T-helper 2 cell (primary cell): ENCODE measurements at places on chromosomes 7 and 10.
A peak's percentile ranks its signal among the peaks of the same experiment; 100 is the strongest.

DNA sequence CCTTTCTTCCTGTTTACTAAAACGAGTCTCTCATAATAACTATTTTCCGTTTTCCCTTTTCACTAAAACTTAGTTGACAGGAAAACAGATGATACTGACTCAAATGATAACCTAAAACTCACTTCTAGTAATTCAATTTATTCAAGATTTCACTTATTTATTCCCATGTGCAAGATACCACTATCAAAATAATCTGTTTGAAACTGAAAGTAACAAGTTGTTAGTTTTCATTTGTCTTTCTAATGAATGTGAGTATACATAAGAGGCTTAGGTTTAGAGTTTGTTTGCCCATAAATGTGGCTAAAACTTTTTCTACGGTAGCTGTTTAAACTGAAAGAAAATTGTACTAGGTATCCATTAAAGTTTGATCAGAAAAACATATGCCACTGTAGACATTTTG is 314.9 kb upstream of the STEAP1 start:
- DNase-seq, result peak; percentile 72

GRCh38 chr10:13708256-13708990 is 121.7 kb downstream of the PRPF18 start:
- DNase-seq, result no peak

DNA sequence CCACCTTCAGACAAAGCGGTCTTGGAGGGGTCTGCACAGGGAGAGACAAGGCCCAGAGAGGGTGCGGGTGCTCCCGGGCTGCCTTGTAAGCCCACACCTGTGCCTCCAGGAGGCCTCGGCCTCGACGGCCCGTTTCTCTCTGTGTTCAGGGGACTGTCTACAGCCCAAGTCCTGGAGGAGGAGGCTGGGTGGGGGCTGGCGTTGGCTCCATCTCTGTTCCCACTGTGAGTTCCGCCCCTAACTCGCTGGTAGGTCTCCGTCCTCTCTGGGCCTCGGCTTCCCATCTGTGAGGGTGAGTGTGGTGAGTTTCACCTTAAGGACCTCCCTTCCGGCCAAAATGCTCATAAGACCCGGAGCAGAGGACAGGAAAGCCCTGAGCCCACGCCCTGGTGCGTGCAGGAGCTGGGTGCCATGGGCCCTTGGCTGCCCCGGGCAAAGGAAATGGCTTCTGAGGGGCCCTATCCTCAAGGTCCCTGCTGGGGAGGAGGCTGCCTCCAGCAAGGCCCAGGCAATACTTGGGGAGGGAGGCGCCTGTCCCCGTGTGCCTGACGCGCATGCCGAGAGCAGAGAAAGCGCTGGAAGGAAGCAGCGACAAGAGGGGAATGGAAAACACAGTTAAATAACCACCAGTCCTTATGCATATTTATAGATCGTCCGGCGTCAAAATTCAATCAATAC is 276.8 kb downstream of the ELFN1 start:
- DNase-seq, result no peak

DNA sequence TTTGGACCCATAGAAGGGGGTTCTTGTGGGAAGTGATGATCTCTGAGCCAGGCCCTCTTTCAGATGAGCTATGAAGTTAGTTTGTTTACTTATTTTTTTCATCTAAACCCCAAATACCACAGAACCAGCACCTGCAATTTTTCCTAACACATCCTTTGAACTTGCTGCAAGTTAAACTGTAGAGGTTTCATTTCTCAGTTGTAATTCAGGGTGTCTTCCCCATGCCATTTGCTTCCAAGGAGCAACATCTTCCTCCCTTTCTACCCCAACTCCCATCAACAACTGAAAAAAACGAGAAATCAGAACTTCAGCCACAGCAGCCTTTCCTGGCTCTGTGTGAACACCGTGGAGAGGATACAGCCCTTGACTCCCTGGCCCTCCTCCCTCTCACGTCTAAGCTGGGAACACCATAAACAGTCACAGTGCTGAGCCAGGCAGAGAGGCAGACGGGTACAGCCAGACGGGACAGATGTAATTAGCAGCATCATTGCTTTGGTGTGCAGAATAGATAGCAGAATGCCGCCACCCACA is 63.6 kb downstream of the RGS10 start:
- DNase-seq, result no peak

DNA sequence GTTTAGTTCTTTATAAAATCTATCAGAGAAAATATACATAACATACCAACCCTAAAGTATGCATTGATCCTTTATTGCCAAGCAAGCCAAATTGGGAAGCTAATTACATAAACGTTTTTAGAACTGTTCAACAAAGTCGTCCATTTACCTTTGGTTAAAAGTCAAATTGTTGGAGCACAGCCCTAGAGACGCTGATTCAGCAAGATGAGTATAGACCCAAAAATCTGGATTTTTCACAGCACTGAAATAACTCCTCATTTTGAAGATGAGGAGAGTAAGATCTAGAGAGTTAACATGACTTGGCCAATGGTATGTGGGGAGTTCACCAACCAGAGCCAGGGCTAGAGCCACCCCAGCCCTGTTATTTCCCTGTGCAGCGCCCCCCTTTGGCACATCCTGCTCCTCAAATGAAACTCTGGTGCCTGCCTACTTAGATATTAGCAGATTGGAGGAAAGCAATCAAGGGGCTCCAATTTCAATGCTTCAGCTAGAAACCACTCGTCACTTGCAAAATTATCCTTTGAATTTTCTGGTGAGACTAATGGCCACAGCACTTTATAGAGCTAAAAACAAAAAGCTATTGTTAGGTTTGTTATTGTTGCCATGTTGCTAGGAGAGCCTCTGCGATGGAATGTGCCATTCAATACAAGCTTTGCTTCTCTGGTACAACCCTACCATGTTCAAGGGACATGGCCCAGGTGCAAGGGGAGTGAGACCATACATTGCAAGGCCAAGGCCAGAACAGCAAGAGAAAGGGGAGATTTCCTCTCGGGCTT is 132.6 kb upstream of the ZEB1 start:
- no peak for DNase-seq

- no peak for DNase-seq
These were observed 105.7 kb downstream of the ST8SIA6 start for GRCh38 chr10:17348501-17349349.

DNA sequence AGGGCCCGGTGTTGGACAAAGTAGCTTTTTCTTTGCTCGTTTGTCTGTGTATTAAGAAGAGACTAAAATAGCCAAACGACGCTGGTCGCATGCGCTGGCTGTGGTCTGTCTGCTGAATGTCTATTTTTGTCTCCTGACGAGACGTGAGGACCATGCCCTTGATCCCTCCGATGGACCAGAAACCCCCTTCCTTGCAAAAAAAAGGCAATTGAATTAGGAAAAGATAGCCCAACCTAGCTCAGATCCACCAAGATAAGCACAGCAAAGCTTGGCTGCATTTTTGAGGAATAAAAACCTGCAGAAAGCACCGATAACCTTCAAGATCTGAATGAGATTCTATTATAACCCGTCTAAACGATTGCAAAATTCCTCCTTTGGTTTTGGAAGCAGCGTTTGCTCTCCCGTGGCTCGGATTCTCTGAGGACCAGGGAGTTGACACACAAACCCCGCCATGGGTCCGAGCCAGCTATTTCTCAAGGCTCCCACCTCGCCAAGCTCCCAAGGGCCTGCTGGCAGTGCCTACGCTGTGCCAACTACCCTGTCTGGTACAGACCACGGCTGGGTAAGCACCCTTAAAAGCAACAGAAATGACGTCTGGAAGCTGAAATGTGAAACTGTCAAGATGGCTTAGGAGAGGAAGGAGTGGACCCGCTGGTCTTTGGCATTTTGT is 17.7 kb upstream of the TTYH3 start:
- DNase-seq, result no peak

GRCh38 chr7:136640977-136641376 is 227.5 kb upstream of the CHRM2 start:
- no peak for DNase-seq

DNA sequence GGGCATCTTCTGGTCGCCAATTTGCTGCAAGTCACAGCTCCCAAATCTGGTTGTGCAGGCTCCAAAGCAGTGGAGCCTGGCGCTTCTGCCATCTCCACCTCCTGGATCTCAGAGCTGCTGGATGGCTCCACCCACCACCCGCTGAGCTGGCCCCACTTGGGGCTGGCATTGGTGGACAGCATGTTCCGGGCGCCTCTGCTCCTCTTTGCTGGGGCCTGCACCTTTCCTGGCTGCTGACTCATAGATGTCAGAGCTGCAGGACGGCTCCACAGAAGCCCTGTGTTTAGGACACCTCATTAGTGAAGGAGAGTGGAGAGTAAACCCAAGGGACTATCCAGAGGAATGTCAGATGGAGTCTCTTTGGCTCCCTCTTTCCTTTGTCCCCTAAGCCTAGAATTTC is 27.4 kb downstream of the MAPK8 start:
- no peak for DNase-seq

DNA sequence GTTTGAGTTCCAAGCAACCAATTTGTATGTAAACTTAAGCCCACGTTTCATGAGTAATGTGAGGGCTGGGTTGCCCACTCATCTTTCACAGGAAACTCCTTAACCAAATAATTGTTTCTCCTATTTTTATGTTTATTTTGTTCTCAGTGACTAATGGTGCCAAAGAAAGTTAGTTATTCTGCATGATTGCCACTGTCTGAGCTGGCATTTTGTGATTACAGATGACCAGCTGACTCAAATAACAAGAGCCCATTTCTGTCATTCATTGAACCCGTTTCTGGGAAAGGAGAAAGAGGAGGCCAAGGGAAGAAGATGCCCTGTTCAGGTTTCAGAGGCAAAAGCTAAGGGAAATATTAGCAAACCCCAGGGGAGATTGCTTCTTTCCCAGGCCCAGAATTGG is 186.9 kb upstream of the MYO3A start:
- DNase-seq, result no peak

DNA sequence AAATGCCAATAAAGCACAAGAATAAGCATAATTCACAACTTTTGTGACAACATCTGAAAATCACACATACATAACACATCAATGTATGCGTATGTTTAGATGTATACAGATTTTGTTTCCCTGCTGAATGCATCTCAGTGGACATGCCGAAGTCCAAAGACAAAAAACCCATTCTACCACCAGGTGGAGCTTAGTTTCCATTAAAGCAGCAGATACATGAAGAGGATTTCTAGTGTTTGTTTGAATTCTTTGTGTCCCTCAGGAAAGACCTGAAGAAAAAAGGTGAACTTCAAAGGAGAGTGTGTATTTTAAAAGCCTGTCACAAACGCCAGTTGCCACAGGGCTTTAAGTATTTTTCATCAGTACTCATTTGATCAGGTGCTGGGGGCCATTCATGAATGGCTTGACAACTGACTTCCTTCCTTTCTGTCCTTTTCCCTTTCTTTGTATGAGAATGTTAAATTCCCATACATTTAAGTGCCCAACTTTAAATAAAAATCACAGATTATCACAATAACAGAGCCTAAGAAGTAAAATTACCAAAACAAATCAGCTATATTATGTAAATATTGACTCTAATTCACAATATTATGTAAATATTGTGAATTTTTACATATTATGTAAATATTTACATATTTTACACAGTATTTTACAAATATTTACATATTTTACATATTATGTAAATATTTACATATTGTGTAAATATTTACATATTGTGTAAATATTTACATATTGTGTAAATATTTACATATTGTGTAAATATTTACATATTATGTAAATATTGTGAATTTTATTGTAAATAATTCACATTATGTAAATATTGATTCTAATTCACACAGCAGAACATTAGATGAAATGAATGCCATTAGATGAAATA is 343.0 kb downstream of the CRPPA start:
- DNase-seq, result no peak

DNA sequence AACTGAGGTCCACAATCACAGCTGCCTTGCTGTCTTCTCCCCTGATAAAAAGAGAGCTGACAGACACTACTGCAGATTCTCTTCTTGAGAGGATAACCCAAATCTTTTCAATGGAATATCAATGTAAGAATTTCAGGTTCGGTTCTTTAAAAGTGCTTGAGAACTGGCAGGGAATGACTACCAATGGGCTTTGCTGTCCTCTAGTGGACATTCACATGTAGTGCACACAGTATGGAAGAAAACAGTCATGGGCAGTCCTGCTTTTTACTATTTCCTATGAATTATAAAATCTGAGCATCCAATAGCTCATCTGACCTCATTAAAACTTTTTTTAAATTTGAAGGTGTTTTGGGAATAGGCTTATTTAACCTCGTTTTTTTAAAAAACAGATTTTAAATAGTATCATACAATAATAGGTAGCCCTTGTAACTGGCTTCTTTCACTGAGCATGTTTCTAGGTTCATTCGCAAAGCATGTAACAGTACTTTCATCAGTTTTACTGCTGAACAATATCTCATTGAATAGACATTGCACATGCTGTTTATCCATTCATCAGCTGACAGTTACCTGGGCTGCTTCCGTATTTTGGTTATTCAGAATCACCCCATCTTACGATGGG is 18.3 kb downstream of the FZD9 start:
- no peak for DNase-seq

DNA sequence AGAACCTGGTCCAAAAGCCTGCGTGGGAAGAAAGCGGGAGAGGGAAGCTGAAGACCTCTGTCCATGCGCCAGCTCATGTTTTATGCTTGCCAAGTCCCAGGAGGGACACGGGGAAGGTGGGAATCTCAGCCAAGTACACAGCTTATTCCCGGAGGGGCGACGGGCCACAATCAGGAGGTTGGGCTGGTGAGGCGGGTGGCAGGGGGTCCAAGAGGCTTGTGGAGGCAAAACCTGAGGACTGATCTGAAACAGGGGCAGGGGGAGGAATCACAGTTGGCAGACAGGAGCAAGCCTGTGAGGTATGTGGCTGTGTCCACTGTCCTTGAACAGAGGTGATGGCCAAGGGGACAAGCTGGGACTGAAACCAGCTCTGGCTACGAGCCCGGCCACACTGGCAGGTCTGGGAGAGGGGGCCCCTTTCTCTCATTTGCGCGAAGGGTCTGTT is 38.0 kb upstream of the LEP start:
- DNase-seq, result no peak

GRCh38 chr7:36906448-36906847 is 182.2 kb upstream of the AOAH start:
- no peak for DNase-seq

- DNase-seq, result no peak
These were observed 131.2 kb upstream of the MKI67 start for GRCh38 chr10:128257428-128257827.

DNA sequence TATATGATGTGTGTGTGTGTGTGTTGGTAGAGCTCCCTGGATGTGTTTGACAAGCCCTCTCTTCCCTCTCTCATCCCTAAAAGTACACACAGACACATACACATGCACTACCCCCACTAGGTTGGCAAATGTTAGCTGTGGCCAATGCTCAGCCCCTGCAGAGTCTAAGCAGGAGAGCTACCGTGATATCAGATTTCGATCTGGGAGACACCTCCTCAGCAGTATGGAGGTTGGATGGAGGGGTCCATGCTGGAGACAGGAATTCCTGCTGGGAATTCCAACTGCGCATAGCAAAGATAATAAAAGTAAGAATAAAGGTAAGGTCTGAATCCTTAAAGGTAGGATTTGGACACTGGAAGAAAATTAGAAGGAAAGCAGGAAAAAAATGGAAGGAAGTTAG is 85.7 kb downstream of the C10orf90 start:
- no peak for DNase-seq

DNA sequence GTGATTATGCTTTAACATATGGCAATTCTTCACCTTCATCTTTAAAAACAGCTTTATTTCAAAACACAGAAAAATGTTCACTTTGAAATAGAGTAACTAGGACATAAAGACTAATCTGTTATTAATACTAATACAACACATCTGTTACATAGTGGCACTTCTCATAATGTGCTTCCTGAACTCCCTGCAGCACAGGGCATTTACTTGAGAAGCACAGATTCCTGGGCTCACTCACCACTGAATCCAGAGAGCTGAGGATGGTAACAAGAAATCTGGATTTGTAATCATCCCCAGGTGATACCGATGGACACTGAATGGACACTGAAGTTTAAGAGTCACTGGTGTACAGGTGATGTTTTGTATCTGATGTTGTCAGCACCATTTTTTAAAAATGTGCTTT is 96.1 kb downstream of the COL28A1 start:
- DNase-seq, result no peak
